NCI-H446 treated with DMSO at 0.1 percent for 48 hours (cell line): ENCODE measurements at places on chromosomes 1 and 21.

GRCh38 chr1:33170351-33171274 is 11.2 kb downstream of the TRIM62 start:
- no peak for DNase-seq

- no peak for DNase-seq
These were observed 93.8 kb downstream of the SYT2 start for GRCh38 chr1:202616355-202616915.

DNA sequence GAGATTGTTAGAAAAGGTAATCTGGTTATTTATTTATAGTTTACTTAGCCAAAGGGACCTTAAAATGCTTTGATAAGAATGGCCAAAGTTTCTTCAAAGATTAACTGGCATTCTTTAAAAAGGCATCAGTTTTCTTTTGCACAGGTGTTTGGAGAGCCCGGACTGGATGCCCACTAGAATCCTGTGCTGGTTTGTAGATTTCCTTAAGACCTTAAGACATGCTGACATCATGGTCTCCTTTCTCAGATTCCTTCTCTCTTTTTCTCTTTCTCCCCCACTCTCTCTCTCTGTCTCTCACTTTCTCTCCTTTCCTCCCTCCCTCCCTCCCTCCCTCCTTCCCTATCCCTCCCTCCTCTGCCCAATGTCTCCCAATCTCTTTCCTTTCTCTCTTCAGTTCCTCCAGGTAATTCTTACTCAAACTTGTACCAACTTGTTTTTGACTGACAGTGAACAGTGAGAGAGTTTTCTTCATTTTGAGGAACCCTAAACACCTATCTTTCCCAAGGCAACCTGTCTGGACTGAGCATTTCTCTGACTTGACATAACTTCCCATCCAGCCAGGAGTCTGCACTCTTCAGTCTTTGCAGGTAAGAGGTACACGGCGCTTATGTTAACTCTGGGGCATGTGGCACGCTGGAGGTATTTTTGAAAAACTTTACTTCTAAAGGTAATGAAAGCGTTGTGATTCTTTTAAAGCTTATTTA is at the start of gene KCNJ15:
Gene KCNJ15, plus strand, starts transcription at position 393 of the 704 bp plus-strand sequence. CDS start 42,271 bp downstream, outside the sequence.
- no peak for DNase-seq

DNA sequence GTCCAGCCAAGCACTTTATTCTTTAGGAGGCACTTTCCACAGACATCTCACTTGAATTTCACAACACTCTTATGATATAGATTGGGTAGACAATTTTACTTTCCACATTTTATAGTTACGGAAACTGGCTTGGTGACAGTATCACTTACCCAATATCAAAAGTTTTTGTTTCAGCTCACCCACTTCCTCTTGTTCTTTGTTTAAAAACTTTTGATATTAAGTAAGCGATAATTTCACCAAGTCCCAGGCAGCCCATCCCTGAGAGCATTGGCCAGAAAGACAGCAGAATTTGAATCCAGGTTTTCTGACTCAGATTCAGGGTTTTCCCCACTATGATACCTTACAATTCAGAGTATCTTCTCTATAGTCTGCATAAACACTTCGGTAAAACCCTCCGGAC is 60.0 kb downstream of the LRIG2 start:
- no peak for DNase-seq

DNA sequence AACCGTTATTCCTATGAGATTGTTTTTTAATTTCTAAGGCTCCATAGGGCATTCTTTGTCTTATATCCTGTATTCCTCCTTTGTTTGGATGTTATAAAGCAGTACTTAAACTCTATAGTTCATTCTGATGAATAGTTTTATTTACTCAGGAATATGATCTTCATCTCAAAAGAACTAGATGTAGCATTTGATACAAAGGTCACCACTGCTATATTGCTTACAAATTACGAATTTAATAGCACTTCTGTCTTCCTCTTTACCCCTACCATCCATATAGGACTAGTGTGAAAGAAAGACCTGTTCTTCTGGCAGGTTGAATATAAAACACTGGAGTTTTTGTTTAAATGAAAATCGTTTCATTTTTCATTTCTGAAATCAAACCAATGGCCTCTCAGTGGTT is 468.1 kb upstream of the CXADR start:
- no peak for DNase-seq

- DNase-seq, result no peak
These were observed 1.3 kb upstream of the CCT8 start for GRCh38 chr21:29074783-29075182.

DNA sequence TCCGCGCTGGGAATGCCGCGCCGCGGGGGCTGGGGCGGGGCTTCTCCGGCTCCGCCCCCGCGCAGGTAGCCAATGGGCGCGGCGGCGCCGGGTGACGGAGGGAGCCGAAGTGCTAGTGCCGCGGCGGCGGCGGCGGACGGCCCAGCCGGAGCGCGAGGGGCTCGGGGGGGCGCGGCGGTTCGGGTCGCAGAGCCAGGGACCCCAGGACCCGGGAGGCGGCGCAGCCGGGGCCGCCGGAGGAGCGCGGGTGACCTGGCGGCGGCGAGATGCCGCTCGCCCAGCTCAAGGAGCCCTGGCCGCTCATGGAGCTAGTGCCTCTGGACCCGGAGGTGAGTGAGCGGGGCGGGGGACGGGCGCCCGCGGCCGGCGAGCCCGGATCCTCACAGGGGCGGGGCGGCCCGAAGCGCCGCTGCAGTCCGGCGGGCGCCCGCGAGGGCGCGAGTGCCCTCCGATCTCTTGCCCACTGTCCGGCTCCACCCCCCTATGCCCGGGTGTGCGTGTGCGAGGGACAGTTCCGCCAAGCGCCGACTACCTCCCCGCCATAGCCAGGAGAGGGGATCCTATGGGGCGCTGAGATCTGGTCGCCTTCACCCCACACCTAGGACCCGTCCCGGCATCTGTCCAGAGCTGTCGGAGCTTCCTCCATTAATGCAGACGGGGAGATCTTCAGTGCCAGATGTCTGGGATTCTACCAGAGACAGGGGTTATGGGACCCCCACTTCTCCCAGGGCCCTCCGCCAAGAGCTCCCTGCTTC is at the start of gene RPS6KA1:
Gene RPS6KA1, plus strand, starts transcription at position 107 of the 755 bp plus-strand sequence. Its CDS starts 160 bp downstream, at position 267.
- DNase-seq, result peak; percentile 59

GRCh38 chr1:185974367-185975170 is 240.4 kb downstream of the HMCN1 start:
- no peak for DNase-seq

DNA sequence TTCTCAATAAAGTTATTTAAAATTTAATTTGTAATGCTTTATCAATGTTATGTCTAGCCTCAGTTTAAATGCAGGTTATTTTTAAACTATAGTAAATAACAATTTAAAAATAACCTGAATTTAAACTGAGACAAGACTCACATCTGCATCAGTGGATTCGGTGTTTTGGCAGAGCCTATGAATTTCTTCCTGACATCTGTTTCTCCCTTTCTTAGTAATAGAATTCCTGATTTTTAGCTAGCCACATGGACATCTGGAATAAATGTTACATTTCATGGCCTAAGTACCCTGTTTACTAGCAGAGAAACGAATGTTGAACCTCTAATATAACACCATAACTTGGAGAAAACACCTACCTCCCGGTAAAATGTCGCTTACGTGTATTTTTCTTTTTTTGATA is 1141.6 kb upstream of the ADGRL2 start:
- no peak for DNase-seq

- DNase-seq, result no peak
These were observed 245.3 kb upstream of the RUNX1 start for GRCh38 chr21:35294231-35294898.

GRCh38 chr1:205600085-205600484 is 31.7 kb downstream of the ELK4 start:
- no peak for DNase-seq

- no peak for DNase-seq
These were observed 7.5 kb upstream of the TTC22 start for GRCh38 chr1:54808443-54809207.

DNA sequence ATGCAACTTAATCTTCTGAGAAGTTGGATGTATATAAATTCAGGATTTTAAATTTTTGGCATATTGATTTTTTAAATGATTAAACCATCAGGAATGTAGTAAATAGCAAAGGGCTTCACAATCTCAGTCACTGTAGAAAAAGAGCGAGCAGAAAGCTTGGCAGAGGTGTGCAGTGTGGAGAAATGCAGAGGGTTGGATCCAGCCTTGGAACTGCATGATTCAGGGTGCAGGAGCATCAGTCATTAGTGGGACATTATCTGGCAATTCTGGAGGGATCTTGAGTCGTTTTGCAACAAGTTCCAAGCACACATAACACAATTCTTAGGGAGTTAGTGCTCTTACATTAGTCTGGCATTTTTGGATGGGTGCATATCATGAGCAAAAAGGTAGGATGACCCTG is 267.9 kb downstream of the PLA2G4A start:
- no peak for DNase-seq

GRCh38 chr1:213414911-213415310 is 363.9 kb downstream of the RPS6KC1 start:
- DNase-seq, result no peak

DNA sequence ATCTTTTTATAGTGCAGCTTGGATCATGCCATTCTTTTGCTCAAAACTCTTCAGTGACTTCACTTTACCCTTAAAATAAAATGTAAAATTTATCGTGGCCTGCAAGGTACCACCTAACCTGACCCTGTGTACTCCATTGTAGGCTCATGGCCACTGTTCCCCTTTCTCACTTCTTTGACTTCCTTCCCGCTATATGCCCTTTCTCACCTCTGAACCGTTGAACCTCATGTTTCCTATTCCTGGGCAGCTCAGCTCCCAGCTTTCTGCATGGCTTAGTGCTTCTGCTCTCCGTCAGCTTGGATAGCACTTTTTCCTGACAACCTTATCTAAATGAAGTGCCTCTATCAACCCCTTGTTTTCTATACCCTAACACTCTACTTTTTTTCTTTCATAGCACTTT is 61.1 kb upstream of the GPR25 start:
- DNase-seq, result no peak

DNA sequence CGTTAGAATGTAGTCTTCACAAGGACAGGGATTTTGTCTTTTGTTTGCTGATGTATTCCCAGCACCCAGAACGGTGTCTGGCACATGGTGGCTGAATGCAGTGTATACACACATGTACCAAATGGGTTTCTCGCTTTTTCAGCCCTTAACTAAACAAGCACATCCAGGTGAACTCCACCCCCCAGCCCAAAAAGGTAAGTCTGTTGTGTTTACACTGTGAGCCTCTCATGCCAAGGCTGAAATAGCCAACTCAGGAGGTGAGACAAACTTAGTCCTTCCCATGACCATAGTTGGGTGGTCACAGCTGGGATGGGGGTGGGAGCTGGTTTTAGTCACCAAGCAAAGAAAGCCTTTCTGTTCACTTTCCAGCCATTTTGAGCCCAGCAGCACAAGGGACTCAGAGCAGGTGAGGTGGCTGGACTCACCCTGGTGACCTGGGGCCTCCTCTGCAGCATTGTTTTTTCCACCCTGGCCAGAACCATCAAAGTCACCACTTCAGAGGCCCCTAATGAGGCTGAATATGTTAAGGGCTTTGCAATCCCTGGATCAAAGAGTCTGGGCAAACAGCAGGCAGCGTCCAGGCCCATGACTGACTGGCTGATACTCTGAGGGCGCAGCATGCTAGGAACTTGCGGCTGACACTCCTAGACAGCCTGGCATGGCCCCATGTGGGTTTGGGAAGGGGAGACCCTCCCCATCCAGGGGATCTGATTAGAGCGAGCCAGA is 8.7 kb downstream of the TENT5B start:
- DNase-seq, result no peak

GRCh38 chr21:15692711-15693110 is 37.1 kb upstream of the USP25 start:
- no peak for DNase-seq

GRCh38 chr1:155062702-155063411 is 683 bp upstream of the EFNA4 start:
- DNase-seq, result no peak

DNA sequence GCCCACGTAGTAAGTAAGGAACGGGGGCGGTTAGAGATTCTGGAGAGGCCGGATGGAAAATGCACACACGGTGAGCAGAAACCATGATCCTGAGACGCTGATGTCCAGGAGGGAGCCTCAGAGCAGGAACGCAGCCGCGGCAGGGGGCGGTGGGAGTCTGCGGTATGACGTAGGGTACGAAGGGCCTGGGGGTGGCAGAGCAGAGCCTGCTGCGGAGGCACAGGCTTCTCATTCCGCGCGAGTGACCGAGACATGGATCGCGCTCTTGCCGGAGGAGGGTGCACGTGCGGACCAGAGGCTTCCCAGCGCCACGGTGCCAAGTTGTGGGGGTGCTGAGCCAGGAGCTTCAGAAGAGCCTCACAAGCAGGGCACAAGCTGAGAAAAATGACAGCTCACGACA is 176.2 kb downstream of the KIF26B start:
- no peak for DNase-seq

GRCh38 chr1:18869847-18870594 is 10.6 kb upstream of the TAS1R2 start:
- DNase-seq, result no peak

- no peak for DNase-seq
These were observed 135.2 kb upstream of the CYYR1 start for GRCh38 chr21:26708223-26708800.

DNA sequence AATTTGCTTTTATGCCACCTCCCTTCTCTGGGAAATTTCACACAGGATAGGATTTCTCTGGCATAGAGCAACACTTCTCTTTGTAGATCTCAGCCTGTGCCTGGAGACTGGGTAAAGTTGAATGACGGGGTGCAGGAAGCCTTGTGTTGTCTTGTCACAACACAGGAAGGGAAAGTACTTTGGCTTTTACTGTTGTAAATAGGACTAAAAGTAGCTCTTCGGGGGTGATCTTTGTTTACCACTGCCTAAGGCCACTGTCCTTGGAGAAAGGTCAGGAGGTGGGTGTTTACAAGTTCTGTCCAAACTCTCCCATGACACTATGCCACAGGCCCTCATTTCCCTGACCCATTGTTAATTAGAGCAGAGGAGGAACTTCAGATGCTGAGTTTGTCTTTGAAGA is 139.7 kb downstream of the FGGY start:
- DNase-seq, result no peak

DNA sequence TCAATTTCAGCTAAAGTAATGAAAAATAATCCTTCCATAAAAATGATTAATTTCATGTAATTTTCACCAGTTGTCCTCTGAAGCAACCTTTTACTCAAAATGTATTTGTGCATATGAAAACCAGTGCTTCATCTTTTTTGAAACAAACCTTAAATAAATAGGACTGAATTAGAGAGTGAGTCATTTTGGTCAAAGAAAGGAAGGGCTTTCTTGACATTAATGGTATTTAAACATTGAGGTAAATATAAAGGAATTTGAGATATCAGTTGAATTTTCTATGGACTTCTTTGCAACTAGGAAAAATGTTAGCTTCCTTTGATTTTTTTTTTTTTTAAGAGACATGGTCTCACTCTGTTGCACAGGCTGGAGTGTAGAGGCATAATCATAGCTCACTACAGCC is 38.7 kb downstream of the SNX7 start:
- DNase-seq, result no peak

DNA sequence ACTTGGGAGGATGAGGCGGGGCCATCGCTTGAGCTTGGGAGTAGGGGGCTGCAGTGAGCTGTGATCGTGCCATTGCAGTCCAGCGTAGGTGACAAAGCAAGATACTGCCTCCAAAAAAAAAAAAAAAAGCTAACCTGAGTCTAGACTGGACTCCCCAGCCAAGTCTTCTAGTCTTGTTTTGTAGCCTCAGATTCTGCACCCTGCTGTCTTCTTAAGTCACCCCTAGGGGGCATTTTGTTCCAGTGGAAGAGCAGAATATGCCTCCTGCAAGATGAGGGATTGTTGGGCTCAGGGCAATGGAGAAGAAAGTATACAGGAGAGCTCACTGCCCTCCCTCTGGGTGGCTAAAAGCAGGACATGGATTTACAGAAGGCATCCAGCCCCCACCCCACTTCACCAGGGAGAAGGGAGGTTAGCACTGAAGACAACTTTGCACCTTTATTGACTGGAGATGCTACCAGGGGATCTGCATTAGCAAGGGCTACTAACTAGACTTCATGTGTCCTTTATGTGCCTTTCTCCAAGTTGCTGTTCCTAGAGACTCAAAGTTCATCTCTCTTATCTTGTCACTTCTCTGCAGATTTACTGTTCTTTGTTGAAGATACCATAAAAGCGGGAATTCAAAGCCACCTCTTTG is 15.3 kb upstream of the RNF187 start:
- no peak for DNase-seq
